Ovary (tissue), 10 donors: ENCODE measurements at places on chromosomes 1 and 21.

DNA sequence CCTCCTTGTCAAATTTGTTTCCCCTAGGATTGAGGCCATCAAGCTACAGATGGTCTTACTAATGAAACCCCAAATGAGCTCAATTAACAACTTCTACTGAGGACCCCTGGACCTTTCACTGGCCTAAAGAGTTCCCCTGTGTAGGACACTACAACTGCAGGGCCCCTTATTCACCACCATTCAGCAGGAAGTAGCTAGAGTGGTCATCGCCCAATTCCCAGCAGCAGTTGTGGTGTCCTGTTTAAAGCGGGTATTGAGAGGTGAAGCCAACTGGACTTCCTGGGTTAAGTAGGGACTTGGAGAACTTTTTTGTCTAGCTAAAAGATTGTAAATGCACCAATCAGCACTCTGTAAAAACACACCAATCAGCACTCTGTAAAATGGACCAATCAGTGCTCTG lies 1466.9 kb downstream of the KCNT2 start:
- DNase-seq: no peak

DNA sequence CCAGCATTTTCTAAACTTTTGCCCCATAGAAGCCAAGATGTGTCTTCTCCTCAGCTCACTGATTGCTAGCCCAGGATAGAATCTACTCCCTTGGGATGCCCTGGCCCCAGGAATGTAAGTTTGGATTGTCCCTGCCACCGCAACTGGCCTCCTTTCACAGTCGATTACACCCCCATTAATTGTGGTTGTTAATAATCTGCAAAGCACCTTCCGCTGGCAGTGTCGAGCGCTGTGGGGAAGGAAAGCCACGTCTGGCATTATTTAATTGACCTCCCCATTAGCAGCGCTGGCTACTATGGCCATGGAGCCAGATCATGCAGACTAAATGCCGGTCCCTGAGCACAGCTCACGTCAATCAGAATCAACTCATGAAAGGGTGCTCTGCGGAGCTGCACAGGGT lies 597.3 kb upstream of the PLXNA2 start:
- no peak for DNase-seq

DNA sequence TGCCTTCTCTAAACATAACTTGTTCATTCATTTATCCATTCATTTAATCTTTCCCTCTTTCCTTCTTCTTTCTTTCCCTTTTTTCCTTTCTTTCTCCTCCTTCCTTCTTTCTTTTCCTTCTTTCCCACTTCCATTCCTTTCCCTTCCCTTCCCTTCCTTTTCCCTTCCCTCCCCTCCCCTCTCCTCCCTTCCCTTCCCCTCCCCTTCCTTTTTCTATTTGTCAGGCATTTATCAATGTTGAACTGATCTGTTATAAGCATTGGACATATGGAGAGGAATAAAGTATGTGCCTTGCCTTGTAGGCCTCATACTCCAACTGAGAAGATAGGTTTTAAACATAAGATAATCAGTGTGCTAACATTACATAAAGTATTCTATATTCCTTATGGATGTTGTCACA lies 23.7 kb upstream of the ATP6V1G3 start:
- DNase-seq: no peak

DNA sequence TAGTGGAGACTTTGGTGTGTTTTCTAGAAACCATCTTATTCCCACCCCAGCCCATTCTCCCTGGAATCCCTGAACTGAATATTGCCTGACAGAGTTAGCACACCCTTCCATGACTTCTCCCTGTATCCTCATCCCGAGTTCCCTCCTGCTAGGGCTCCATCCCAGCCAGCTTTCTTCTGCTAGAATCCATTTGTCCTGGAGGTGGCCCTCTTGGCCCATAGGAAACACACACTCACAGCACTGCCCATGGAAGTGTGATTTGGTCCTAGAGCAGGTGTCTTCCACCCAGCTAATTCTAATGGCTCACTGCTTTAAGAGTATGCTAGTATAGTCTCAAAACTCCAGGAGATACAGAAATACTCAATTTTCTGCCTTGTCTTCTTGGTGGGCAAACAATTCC lies 4.1 kb downstream of the KRTAP15-1 start:
- DNase-seq: no peak

GRCh38 chr1:42163536-42164503 lies 725 bp downstream of the GUCA2A start:
- DNase-seq: no peak

DNA sequence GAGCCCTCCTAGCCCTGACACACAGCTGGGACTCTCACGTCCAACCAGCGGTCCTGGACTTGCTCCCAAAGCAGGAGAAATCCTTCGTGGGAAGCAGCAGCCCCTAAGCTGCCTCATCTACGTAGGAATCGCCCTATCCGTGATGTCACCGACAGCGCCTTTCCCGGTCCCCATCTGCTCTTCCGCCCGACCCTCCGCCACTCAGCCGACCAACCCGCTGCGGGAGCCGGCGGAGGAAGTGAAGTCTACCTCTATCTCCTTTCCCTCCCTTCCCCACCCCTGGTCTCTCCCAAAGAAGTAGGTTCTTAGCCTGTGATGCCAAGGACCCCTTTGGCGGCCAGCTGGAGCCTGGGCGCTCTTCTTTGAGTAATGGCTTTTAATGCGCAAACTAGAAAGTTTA lies 272.1 kb downstream of the FAM72C start:
- no peak for DNase-seq

DNA sequence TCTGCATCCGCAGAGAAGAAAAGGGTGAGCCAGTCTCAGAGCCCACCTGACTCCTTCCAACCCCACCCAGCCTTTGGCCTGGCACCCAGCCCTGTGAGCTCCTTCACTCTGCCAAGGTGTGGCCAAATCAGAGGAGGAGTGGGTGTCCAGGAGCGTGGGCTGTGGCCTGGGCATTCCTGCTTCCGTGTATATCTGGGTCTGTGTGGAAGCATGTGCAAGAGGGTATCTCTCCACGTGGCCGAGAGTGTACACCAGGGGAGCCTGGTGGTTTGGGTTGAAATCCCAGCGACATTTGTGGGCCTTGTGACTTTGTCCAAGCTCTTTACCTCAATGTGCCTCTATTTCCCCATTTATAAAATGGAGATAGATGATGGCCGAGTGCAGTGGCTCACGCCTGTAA lies 29.8 kb downstream of the CDCP2 start:
- DNase-seq: peak; percentile 35

DNA sequence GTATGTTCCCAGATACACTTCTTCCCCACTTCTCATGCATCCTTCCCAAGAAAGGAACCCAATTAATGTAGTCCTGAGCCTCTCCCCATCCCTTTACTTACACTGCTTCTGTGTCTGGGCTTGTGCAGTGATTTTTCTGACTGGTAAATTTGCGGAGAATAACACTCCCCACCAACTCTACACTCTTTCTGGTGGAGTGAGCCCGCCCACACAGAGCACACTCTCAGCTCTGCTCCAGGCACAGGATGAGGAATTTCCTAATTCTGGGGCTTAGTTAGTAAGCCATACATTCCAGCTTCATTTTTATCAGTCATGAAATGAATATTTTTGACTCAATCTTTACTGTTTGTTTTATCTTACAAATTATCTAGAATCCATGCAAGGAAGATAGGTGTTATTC lies 38.6 kb downstream of the FMO4 start:
- no peak for DNase-seq

GRCh38 chr21:42553435-42553834 lies 39.8 kb downstream of the SLC37A1 start:
- no peak for DNase-seq

- DNase-seq: no peak
Measured at GRCh38 chr1:81915937-81916336, 115.2 kb downstream of the ADGRL2 start.

DNA sequence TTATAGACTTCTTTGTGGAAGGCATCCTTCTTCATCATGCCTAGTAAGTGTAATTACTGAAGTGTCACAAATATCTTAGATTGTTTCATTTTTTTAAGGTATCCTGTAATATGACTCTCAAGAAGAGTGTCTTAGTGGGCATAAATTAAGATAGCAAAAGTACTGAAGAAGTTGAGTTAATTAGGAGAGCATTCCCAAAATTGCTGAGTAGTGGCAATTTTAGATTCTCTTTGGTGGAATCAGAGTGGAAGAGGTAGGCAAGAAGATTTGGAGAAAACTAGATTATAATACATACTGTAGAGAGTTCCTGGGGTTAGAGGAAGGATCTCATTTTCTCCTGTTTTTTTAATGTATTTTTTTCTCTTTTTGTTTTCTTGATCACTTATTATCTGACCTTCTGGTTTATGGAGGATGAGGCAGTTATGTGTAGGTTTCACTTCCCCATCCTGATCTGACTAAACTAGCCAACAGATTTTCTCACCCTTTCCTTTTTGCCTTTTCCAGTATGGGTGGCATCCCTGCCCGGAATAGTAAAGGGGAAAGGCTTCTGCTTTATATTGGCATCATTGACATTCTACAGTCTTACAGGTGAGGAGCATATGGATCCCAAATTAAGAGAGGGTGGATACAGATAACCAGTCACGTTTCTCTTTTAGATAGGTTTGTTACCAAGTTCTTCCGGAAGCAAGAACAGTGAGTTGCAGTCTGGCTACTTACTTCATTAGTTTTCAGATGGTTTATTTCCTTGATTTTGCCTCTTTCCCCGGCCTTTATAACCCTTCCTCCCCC lies 16.7 kb upstream of the PSMD4 start:
- DNase-seq: no peak

DNA sequence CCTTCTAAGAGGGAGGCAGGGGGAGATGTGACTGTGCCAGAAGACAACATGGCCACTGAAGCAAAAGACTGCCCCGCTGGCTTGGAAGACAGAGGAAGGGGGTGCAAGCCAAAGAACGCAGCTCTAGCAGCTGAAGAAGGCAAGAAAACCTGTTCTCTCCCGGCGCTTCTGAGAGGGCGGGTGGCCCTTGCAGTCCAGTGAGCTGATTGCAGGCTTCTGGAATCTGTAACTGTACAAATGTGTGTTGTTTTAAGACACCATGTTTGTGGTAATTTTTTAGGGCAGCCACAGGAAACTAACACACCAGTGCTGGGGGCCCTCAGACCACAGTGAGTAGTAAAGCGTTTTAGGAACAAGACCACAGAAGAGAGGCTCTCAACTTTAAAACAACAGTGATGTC lies 47.0 kb downstream of the CD46 start:
- DNase-seq: no peak

DNA sequence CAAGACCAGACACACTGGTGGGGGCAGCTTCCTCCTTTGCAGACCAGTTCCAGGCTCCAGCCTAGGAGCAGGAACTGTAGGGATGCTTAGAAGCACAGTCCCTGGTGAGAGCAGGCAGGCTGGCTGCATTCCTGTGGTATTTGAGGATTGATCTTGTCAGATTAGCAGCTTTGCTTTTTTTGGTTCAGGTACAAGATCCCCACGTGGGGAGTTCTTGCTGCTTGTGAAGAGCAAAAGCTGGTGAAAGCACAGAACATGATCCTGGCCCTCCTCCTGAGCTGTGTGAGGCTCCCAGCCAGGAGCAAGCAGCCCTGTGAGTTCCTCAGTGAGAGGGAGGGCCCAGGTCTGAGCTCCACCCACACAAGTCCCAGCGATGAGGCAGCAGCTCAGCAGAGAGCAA lies 75.3 kb upstream of the ARTN start:
- DNase-seq: peak; percentile 72

DNA sequence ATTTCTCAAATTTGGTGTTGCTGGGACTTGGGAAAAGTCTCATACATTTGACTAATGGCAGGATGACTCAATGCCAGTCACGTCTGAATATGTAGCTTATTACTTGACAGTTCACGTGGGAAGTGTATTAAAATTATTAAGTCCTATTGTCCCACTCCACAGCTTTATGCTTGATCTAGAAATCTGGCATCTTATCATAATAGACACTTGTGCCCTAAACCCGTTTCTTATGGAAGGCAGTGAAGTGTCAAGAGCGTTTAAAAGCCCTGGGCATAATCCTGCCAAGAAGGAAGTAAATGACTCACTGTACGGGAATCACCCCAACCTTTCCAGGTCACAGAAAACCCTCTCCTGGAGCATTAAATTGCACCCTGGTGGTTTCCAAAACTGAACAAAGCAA lies 207.4 kb downstream of the APP start:
- DNase-seq: no peak

DNA sequence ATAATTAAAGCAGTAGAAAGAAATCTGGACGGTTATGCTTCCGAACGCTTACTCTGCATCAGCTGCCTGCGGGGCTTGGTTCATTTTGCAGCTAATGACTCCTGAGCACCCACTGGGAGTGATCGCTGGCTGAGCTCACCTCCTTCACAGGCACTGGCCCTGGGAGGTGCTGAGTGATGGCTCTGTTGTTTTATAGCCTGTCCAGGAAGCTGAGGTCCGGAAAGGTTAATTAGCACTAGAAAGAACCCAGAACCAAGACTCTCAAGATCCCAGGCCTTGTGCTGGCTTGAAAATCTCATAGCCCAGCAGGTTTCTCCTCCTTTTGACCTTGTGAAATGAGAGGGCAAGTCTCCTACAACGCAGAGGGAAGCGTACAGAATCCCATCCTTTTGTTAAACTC lies 226.2 kb downstream of the AJAP1 start:
- no peak for DNase-seq

DNA sequence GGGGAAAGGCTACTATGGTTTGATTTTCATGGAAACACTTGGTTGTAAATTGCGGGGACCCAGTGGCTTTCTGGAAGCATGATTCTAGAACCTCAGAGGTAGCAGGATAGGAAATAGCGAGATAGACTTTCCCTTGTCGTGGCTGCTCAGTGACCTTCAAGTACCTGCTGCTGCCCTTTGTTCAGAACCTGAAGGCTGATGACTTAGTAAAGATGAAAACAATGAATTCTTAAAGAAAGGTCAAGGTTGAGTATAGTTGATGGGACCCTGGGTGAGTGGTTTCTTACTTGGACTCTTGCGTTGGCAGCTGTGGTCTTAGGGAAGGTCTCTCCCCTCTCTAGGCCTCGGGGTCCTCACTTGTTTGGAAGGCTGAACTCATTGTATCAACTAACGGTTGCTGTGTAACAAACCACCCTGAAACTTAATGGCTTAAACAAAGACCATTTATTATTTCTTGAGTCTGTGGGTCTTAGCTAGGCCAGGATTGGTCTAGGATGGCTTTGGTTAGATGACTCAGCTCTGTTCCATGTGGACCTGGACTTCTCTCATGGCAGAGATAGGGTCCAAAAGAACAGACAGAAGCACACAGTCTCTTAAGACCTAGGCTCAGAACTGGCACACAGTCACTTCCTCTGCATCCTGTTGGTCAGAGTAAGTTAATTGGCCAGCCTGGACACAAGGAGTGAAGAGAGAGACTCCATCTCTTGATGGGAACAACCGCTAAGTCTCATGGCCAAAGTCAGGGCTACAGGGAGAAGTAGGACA lies 89.2 kb upstream of the SELENON start:
- DNase-seq: no peak

- DNase-seq: peak; percentile 70
Measured at GRCh38 chr1:12616709-12617373, 1.2 kb downstream of the DHRS3 start.

- no peak for DNase-seq
Measured at GRCh38 chr1:183323849-183324683, 94.1 kb downstream of the NMNAT2 start.

- DNase-seq: no peak
Measured at GRCh38 chr21:17348357-17348756, 164.5 kb upstream of the CXADR start.
